ENCODE measurements at places on chromosomes 4 and X.

DNA sequence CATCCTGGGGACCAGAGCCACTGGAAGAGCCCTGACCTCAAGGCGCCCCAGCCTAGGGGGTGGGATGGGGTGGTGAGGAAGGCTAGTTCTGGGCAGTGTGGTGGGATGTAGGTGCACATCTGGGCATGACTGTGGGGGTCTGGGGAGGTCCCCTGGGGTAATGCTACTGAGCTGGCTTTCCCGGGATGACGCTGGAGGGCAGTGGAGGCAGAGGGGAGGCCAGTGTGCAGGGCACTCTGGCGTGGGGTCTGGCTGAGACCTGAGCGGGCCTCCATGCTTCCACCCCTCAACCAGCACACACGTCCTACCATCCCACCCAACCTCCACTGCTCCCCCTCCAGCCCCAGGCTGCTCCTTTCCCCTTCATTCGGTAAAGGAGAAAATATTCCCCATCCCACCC lies 4.8 kb upstream of the SH3BP2 start:
- no peak for DNase-seq

DNA sequence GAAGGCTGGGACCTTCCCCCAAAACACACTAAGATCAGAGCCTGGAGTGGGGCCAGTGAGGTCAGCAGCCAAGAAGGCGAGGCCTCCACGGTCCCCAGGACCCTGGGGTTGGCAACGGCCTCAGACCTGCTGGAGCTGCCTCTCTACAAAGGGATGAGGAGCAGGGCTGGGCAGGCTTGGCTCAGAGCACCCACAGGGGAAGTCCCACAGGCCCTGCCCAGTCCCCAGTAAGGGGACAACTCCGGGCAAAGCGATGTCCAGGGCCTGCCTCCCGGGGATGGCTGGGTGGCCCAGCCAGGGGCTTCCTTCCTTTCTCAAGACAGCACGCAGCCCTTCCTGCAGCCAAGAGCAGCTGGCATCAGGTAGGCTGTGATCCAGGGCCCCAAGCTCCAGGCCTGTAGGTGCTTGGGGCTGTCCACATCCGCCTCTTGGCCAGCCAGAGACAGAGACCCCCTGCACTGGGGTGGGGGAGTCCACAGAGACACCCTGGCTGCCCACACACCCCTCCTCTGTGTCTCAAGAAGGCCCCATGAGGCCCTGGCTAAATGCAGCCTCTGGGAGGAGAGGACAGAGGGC lies 5.7 kb downstream of the MXD4 start:
- no peak for DNase-seq

DNA sequence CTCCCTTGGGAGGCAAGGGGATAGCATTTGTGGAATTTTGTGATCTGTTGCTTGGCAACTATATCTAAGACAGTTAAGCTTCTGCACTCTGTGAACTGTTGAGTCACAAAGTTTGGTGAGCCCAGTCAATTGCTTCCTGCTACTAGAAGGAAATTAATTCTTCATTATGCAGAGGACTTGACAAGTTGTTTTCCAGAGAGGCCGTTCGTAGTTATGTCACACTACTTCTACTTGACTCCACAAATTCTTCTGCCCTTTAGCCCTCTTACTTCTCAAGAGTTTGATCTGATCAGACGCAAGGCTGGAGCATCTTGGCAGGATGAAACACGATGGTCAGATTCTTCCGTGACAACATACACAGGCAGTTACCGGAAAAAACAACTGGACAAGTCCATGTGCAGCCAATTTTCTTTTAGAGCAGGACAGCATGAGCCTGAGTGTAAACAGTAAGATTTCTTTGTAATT lies at the start of gene C4orf51:
Gene C4orf51, plus strand, starts transcription at position 156 of the 465 bp plus-strand sequence. Its CDS starts 58 bp downstream, at position 214.
- no peak for DNase-seq

- DNase-seq = no peak
Measured at GRCh38 chr4:13164783-13165331, 319.3 kb downstream of the RAB28 start.

DNA sequence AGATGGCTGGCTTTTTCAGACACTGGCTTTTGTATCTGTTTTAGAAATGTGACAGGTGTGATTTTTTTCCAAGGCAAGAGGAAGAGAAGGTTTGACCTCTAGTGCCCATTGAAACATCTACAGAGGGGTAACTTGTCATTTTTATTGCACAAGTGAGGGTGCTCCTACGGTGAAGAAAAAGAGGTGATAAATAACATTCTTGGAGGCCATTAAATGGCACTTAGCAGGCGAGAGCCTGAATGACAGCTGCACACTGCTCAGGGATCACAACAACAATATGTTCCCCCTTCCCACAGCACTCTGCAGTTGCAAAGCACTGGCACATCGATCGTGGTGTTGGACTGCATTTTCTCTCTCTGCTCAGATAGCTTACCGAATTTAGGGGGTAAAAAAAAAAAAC lies 22.9 kb downstream of the FAM184B start:
- no peak for DNase-seq

- no peak for DNase-seq
Measured at GRCh38 chrX:133607419-133608348, 192.4 kb upstream of the GPC4 start.

GRCh38 chr4:46445710-46446314 lies 55.9 kb upstream of the GABRA2 start:
- DNase-seq = no peak

- no peak for DNase-seq
Measured at GRCh38 chr4:7226439-7226838, 34.1 kb downstream of the SORCS2 start.

- no peak for DNase-seq
Measured at GRCh38 chr4:127775843-127776242, 6.3 kb upstream of the HSPA4L start.

DNA sequence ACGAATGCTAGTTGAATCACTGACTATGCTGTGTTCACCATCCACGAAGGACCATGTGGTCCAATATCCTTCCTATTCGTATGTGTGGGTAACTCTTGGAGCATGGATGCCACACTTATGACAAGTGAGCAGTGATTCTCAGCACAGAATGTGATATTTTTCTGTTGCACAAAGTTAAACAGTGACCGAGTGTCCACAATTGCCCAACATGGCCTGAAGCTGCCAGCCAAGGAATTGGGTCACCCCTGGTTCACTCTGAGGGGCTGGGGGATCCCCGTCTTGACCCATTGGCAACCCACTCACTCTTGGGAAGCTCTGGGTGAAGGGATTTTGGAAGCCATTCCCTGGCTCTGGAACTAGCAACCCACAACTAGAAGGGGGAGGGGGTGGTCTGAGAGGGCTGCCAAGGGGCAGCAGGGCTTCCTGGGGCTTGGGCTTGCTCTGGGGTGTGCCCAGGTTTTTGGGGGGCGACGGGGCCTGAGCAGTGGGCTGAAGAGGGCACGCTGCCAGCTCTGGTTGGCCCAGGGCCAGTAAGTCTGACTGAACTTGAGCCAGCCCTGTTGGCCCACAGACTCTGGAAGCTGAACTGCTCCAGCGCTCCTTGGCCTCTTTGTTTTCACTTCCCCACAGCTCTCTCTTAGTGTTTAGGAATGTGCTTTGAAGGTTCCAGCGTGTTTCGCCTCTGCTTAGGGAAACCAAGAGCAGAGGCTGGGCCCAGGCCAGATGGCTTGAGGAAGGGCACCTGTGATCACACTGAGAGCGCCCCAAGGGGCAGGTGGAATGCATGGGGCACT lies 43.1 kb upstream of the BCOR start:
- DNase-seq = no peak

- DNase-seq = no peak
Measured at GRCh38 chrX:15475021-15475420, 18.1 kb downstream of the PIR start.

DNA sequence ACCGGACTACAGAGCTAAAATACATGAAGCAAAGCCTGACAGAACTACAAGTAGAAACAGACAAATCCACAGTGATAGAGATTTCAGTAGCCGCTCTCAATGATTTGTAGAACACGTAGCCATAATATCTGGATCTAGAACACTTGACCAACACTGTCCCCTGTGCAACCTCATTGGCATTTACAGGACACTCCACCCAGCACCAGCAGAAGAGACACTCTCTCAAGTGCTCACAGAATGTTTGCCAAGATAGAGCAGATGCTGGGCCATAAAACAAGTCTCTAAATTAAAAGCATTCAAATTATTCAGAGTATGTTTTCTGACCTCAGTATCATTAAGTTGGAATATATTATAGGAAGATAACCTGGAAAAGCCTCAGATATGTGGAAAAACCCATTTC lies 21.7 kb downstream of the HTT start:
- DNase-seq = no peak

- DNase-seq = no peak
Measured at GRCh38 chr4:65089666-65090065, 580.6 kb downstream of the EPHA5 start.

DNA sequence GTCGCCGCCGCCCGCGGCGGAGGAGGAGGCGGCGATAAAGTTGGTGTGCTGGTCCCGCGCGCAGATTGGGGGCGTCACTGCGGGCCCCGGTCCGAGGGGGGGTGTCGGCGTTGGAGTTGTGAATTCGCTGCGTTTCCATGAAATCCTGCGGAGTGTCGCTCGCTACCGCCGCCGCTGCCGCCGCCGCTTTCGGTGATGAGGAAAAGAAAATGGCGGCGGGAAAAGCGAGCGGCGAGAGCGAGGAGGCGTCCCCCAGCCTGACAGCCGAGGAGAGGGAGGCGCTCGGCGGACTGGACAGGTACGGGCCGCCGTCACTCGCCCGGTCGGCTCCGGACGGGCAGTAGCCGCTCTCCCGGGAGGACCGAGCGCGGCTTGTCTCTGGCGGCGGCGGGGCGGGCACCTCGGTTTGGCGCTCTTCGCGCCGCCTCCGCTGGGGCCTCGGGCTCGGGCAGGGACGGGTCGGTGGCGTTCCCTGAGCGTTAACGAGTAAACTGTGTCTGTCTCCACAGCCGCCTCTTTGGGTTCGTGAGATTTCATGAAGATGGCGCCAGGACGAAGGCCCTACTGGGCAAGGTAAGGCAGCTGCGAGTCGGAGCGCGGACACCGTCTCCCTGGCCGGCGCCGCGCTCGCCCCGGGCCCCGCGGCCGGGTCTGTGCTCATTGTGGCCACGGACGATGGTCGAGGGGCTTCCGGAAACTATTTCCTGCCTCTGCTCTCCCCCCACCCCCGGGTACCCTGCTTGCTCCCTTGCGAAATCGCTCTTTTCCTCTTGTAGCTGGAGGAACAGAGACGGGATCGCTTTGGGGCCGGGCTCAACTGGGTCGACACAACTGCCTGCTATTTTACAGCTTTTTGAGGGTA lies 658 bp downstream of the KDM6A start:
- peak; percentile 55 for DNase-seq

GRCh38 chrX:17521871-17522693 lies 147.1 kb downstream of the NHS start:
- DNase-seq = no peak

- DNase-seq = no peak
Measured at GRCh38 chr4:89708903-89709421, 128.0 kb downstream of the SNCA start.

GRCh38 chr4:81757691-81758090 lies 286.0 kb upstream of the RASGEF1B start:
- no peak for DNase-seq

DNA sequence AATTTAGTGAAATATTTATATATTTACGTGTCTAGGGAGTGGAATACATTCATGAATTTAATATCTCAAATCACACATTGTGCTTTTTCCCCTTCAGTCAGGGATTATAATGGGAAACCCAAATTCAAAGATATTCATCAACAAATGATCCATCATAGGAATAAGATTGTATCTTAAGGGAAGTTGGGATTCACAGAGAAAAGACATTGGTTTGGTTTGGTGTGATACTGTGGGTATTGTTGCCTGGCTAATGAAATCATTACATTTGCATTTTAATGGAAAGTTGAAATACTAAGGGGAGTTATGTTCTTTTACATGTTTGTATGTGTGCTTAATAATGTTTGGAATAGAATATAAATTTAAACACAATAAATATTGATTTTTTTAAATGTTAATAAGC lies 1.7 kb downstream of the TET2 start:
- DNase-seq = no peak

GRCh38 chr4:30922625-30923024 lies 202.5 kb downstream of the PCDH7 start:
- no peak for DNase-seq

- DNase-seq = no peak
Measured at GRCh38 chr4:6271206-6271605, 1.6 kb downstream of the WFS1 start.

- DNase-seq = no peak
Measured at GRCh38 chrX:119698845-119699244, 5.9 kb upstream of the SEPTIN6 start.

- no peak for DNase-seq
Measured at GRCh38 chr4:2689114-2689513, 67.0 kb downstream of the TNIP2 start.

DNA sequence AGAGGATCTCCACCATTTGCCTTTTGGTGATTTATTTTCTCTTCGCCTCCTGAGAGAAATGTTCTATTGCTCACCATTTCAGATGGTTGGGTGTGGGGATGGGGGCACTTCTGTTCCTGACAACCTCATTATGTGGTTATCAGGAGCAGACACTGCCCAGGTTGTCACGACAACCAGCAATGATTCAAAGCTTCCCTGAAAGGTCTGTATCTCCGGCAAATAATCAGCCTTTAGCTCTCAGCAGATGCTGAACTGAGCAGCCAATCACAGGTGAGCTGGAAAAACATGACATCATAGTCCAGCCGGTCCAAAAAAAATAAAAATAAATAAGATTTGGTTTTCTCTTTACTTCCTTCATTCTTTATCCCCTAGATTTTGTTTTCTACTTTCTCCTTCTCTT lies 5.5 kb upstream of the PAK3 start:
- DNase-seq = no peak

GRCh38 chr4:1898681-1899080 lies 27.5 kb downstream of the NSD2 start:
- DNase-seq = no peak

- DNase-seq = no peak
Measured at GRCh38 chr4:145153904-145154298, 26.5 kb downstream of the OTUD4 start.

DNA sequence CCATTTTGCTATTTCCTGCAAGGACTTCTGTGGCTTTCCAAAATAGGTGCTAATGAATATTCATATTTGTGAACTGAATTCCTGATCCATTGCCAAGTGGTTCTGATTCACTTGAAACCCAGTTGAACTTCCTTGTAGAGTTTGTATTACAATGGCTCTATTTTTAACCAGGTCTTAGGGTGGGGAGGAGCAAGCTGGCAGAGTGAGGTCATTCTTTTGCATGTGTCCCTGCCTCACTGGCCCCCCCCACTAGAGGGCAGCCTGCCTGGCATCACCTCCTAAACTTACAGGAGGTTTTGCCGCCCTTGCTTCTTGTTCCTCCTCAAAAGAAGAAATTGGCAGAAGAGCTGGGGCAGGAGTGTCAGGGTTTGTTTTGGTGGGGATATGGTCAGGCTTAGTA lies 10.5 kb downstream of the PTTG2 start:
- peak; percentile 46 for DNase-seq

GRCh38 chrX:40459571-40460158 lies 121.1 kb upstream of the ATP6AP2 start:
- no peak for DNase-seq

- DNase-seq = no peak
Measured at GRCh38 chrX:137549073-137549472, 16.9 kb upstream of the ZIC3 start.

- no peak for DNase-seq
Measured at GRCh38 chr4:83664741-83665140, 128.8 kb downstream of the GPAT3 start.

GRCh38 chr4:182547435-182547834 lies 304.2 kb downstream of the TENM3 start:
- DNase-seq = no peak
